ENCODE measurements at places on chromosomes 12 and 14. TPM values are rescaled to one million over a fixed set of nuclear protein-coding genes. Genes with fewer than 3 reads are reported as not detected.

DNA sequence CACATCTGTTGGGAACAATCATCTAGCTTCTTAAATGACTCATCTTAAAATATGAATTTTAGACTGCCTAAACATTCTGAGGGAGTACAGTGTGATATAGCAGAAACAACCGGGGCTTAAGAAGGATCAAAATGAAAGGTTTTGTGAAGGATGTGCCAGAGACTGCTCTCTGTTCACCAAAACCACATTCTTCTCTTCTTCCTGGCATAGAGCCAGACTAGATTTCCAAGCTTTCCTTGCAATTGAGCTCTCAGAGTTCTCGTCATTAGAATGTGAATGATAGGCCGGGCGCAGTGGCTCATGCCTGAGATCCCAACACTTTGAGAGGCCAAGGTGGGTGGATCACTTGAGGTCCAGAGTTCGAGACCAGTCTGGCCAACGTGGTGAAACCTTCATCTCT lies 94.5 kb downstream of the LRRIQ1 start:
- DNase-seq, result no peak
- no peaks in the 10 kb centered on the region for H3K4me1 ChIP-seq
- no peaks in the 10 kb centered on the region for H3K36me3 ChIP-seq
- no peaks in the 10 kb centered on the region for H3K27me3 ChIP-seq
- H3K4me3 ChIP-seq, result no peak overlapping the region

The ART4 gene
- not detected for total RNA-seq

DNA sequence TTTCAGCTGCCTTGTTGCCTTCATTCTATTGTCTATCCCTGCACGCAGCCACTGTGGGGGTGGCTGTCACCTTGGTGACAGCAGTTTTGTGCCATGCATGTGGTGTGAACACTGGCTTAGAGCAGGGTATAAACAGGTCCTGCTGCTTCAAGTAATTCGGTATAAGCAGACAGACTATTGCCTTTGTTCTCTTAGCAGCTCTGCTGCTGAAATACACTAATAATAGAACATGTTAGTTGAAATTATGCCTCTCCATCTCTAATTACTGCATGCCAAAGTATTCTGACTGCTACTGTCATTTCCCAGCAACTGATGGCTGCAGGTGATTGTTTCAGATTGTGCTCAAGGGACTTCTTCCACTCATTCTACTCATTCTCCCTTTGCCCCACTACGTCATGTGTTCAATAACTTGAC lies 34.6 kb downstream of the PTPRO start:
- no peak for DNase-seq
- H3K4me1 ChIP-seq, result no peaks in the 10 kb centered on the region
- H3K27ac ChIP-seq, result no peak overlapping the region
- H3K27me3 ChIP-seq, result no peaks in the 10 kb centered on the region

DNA sequence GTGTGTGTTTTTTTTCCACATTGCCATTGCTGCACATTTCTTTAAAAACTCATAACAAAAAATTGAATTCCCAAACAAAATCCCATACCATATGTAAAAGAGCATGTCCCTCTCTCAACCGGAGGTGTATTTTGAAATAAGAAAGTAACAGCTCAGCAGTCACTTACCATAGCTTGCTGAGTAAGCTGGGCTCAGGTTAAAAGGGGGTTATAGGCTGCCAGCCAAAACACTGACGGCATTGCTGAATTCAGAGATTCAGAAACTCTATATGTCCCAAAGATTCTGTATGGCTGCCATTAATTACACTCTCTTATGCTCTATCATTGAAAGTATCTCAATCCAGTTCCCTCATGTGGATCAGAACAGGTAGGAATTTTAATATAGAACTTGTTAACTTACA lies 276.0 kb downstream of the FOXG1 start:
- H3K4me1 ChIP-seq, result no peaks in the 10 kb centered on the region
- no peak for DNase-seq
- H3K27me3 ChIP-seq, result no peaks in the 10 kb centered on the region
- H3K27ac ChIP-seq, result no peak overlapping the region
- H3K36me3 ChIP-seq, result no peaks in the 10 kb centered on the region
- no peak overlapping the region for H3K4me3 ChIP-seq
